Hepatocyte (in vitro differentiated cells): ENCODE measurements at places on chromosomes 6 and 20. TPM values are rescaled to one million over a fixed set of nuclear protein-coding genes. Genes with fewer than 3 reads are reported as not detected.
A peak's percentile ranks its signal among the peaks of the same experiment; 100 is the strongest.

The GTF2H4 gene
- total RNA-seq = 15.2 and 26.0 TPM in 2 replicates

The CCN6 gene
- total RNA-seq = not detected in 2 replicates

DNA sequence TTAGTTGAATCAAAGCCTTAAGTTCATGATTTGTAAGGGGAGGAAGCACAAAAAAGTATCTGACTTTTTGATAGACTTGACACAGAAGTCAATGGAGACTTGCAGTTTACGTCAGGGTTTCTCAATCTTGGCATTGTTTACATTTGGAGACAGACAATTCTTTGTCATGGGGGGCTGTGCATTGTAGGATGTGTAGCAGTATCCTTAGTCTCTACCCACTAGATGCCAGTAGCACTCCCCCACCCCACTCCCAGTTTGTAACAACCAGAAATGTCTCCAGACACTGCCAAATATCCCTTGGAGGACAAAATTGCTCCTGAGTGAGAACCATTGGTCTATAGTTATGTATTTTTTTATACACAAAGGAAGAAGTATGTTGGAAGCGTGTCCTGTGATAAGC, 434.1 kb downstream of the RFPL4B start:
- peak; percentile 5 for DNase-seq

- peak; percentile 81 for DNase-seq
Measured at GRCh38 chr20:63738687-63739129, 868 bp upstream of the SLC2A4RG start.

GRCh38 chr6:81752084-81752920, at the start of gene TENT5A:
TENT5A (minus strand) TSS chr6:81752681; CDS start chr6:81752141, 540 bp downstream.
- peak; percentile 96 for DNase-seq

GRCh38 chr6:42441697-42442081, 10.0 kb downstream of the TRERF1 start:
- peak; percentile 23 for DNase-seq

- DNase-seq = no peak
Measured at GRCh38 chr6:110543106-110543505, 66.7 kb upstream of the SLC22A16 start.

GRCh38 chr20:32474967-32475811, 109.9 kb downstream of the NOL4L start:
- DNase-seq = peak; percentile 97
